ENCODE measurements at places on chromosomes 1 and 21.

- no peak for DNase-seq
These were observed 93.2 kb upstream of the AJAP1 start for GRCh38 chr1:4561205-4561604.

DNA sequence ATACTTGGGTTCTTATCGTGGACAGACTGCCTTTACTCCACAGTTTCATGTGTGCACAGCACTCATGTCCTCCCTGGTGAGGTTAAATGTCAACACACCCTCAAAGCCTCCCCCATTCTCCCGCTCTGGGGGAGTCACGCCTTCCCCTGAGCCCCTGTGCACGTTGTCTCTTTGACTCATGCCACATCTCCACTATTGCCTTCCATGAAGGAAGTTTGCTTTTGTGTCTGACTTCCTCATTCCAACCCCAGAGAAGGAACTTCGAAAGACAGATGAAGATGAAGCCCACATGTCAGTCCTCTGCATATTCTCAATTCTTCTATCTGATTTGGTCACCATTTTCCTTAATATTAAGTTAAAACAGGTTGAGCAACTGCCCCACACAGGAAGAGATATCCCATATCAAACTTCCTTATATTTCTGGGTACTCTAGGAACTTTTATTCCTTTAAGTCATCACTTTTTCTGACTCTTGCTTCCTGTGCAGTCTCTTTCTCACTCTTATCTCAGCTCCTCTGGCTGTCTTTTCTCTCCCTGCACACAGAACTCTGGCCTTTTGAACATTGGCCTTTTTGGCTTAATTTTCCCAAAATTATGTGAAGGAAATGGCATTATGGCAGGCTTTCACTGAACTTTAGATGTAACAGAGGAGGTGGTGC lies 41.5 kb downstream of the C4BPA start:
- DNase-seq: no peak

- DNase-seq: no peak
These were observed 93.6 kb downstream of the CRYAA start for GRCh38 chr21:43262427-43262826.

- DNase-seq: no peak
These were observed 21.9 kb upstream of the MORC3 start for GRCh38 chr21:36297938-36298572.

GRCh38 chr1:201064806-201065205 lies 41.3 kb upstream of the KIF21B start:
- DNase-seq: no peak

GRCh38 chr1:205590777-205591513 lies 40.9 kb downstream of the ELK4 start:
- no peak for DNase-seq

DNA sequence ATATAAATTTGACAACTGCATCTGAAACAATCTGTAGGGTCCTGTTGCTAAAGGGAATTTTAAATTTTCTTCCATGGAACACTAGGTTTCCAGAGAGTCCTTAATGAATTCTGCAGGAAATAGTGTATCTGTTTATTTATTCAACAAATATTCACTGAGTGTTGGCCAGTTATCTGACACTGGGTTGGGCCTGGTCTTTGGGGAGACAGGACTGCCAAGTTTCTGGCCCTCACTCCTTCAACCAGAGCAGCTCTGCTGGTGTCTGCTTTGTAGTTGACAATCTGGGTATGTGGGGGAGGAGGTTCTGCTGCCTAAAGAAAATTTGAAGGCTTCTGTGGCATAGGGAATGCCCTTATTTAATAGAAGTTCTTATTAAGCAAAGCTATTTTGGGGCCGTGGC lies 26.1 kb upstream of the HUNK start:
- DNase-seq: no peak

GRCh38 chr1:160576884-160577283 lies 2.4 kb downstream of the CD84 start:
- no peak for DNase-seq

DNA sequence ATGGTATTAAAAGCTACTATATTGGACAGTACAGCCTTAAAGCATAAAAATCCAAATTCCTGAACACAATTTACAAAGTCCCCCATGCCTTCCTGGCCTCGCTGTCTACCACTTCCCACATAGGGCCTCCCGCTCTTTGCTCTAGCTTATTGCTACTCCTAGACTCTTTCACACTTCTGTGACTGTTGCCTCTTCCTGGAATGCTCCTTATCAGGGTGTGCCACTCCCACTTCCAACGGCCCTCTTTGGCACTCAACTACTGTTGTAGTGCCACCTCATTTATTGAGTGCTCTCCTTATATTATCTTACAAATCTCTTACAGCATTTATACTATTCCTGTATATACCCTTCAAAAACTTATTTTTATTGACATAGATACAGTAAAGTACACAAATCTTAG lies 4.8 kb downstream of the SARS1 start:
- no peak for DNase-seq

GRCh38 chr1:171868217-171868803 lies 27.0 kb downstream of the DNM3 start:
- DNase-seq: no peak

DNA sequence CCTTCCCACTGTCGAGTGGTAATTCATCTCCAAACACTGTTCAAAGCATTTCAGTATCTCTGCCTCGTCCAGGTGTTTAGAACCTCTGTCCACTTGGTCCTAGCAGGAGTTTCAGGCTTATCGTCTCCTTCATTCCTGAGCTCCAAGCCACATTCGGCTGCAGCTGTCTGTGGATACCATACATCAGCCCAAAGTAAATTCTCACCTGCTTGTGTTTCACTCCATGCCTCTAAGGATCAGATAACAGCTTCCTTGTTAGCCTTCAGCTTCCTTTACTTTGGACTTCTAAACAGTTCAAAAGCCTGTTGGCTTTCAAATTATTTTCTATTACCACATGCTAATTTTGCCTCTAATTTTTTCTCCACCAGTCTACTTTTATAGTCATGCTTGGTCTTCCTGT lies 219.0 kb upstream of the L1TD1 start:
- DNase-seq: no peak

- no peak for DNase-seq
These were observed at the start of gene NADK for GRCh38 chr1:1777950-1778662. Gene NADK, minus strand, starts transcription at chr1:1778470. Its CDS starts 13,064 bp downstream, at chr1:1765406.
